ENCODE measurements at places on chromosomes 3 and 15. TPM values are rescaled to one million over a fixed set of nuclear protein-coding genes. Genes with fewer than 3 reads are reported as not detected.

ZNF80 gene
- total RNA-seq = not detected

POLQ gene
- total RNA-seq = 7.4 TPM

FAM107A gene
- total RNA-seq = 40.7 TPM

VPS13C gene
- 13.0 TPM for total RNA-seq

- no peak for DNase-seq
These were observed 31.4 kb downstream of the AP4E1 start for GRCh38 chr15:50939911-50940310.

- no peak for DNase-seq
These were observed 95.4 kb downstream of the ABHD5 start for GRCh38 chr3:43786102-43786501.

- DNase-seq = no peak
These were observed 9.5 kb downstream of the MTHFS start for GRCh38 chr15:79887054-79887930.

Measured in MG63 (cell line).